Thoracic aorta (tissue), 2 donors: ENCODE measurements at places on chromosomes 4 and X. TPM values are rescaled to one million over a fixed set of nuclear protein-coding genes. Genes with fewer than 3 reads are reported as not detected.

CDS1 gene
- 0.63 TPM for total RNA-seq

DNA sequence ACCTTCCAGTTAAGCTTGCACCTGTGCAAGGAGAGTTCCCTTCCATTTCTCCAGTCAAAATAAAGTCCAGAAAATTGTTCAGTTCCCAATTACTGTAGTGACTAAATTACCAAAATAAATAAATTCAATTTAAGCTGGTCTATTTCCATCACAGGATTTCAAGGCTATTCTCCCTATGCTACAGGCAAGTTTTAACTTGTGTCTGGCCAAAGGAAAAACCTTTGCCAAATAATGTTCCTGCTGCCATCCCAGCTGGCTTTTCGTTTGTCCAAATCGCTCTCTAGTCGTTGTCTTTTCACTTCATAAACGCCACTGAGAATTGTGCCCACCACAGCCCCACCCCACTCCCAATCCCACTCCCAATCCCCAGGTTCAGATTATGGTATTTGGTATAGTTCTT lies 2.4 kb downstream of the KCTD8 start:
- H3K36me3 ChIP-seq = no peaks in the 10 kb centered on the region
- DNase-seq = no peak
- peaks cover 14% of the 10 kb centered on the region for H3K4me1 ChIP-seq
- peaks cover 6% of the 10 kb centered on the region for H3K27me3 ChIP-seq
- H3K27ac ChIP-seq = no peak overlapping the region

- H3K36me3 ChIP-seq = no peaks in the 10 kb centered on the region
- no peak for DNase-seq
- no peaks in the 10 kb centered on the region for H3K4me1 ChIP-seq
- H3K27ac ChIP-seq = no peak overlapping the region
- H3K4me3 ChIP-seq = no peak overlapping the region
- no peaks in the 10 kb centered on the region for H3K27me3 ChIP-seq
Measured at GRCh38 chrX:148049441-148049840, 68.3 kb downstream of the FMR1NB start.

COL25A1 gene
- 0.81 TPM for total RNA-seq

MAMLD1 gene
- total RNA-seq = 8.3 TPM

DNA sequence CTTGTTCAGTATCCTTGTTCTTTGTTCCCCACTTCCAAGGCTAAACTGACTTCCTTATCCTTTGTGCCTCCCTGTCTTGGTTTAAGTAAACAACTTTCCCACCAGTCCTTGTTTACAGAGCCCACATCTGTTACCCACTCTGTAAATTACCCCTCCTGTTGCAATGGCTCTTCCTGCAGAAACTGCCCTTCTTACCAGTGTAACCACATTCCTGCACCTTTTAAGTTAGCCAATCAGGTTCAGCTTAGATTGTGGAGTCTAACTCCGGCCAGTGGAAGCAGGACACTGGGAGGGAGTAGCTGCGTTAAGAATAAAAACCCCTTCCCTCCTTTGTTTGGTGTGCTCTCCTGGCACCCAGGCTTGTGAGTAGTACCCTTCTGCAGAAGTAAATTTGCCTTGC lies 360.9 kb downstream of the PRDM5 start:
- no peak for DNase-seq
- H3K4me3 ChIP-seq = no peak overlapping the region
- H3K27ac ChIP-seq = no peak overlapping the region
- no peaks in the 10 kb centered on the region for H3K4me1 ChIP-seq
